OCI-M1 (cell line): ENCODE measurements at places on chromosomes 7 and 10.
A peak's percentile ranks its signal among the peaks of the same experiment; 100 is the strongest.

DNA sequence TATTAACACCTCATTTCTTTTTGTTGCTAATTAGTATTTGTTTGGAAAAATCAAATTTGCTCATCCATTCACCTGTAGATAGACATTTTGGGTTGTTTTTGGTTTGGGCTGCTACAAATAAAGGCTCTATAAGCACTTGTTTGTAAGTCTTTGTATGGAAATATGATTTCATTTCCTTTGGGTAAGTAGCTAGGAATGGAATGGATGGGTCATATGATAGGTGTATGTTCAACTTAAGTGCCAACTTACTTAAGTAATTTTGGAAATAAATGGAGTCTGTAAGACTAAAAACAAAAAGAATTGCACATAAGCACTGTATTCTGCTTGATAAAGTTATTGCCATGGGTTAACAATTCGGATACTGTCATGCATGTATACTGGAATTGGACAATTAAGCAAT lies 157.7 kb upstream of the NAMPT start:
- DNase-seq, result no peak

- DNase-seq, result no peak
Measured at GRCh38 chr10:4776234-4776638, 49.8 kb upstream of the AKR1E2 start.

DNA sequence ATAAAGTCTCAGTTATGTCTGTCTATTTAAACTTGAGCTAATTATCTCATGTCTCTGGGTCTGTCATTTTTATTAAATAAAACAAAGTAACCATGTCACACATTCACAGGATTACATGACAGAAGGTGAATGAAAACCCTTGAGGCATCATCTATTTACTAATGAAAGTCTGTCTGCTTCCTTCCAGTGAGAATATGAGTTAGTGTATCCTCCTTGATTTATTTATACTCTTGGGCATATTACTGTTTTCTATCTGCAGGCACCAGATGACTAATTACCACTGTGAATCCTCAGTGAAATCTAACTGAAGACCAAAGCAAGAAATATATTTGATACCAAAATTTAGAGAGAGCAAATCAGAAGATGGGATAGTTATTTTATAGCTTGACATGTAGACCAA lies 163.7 kb downstream of the CDC14C start:
- DNase-seq, result no peak

GRCh38 chr7:141287936-141288335 lies 214.1 kb downstream of the TMEM178B start:
- no peak for DNase-seq

GRCh38 chr7:42315103-42315502 lies 78.1 kb upstream of the GLI3 start:
- no peak for DNase-seq

GRCh38 chr10:43156590-43157341 lies 18.5 kb downstream of the CSGALNACT2 start:
- no peak for DNase-seq

- DNase-seq, result no peak
Measured at GRCh38 chr10:27890971-27891370, 107.9 kb downstream of the ODAD2 start.

- no peak for DNase-seq
Measured at GRCh38 chr10:69295027-69295636, 16.8 kb downstream of the HK1 start.

GRCh38 chr7:96400518-96400917 lies 78.6 kb upstream of the SLC25A13 start:
- DNase-seq, result no peak

GRCh38 chr7:120743128-120743527 lies 114.8 kb downstream of the TSPAN12 start:
- no peak for DNase-seq

DNA sequence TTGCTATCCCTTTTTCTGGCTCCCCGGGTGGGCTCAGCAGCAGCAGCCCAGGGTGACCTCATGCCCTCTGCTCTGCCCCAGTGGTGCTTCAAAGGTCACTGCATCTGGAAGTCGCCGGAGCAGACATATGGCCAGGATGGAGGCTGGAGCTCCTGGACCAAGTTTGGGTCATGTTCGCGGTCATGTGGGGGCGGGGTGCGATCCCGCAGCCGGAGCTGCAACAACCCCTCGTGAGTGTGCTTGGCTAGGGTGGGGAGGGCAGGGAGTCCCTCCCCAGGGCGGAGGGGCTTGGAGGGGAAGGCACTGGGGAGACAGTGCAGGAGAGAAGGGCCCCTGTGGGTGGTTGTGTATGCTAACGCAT lies 46.4 kb downstream of the TBATA start:
- no peak for DNase-seq

GRCh38 chr10:3036155-3037021 lies 31.0 kb upstream of the PFKP start:
- peak; percentile 3 for DNase-seq

GRCh38 chr7:96135241-96135640 lies 186.7 kb downstream of the SLC25A13 start:
- no peak for DNase-seq

DNA sequence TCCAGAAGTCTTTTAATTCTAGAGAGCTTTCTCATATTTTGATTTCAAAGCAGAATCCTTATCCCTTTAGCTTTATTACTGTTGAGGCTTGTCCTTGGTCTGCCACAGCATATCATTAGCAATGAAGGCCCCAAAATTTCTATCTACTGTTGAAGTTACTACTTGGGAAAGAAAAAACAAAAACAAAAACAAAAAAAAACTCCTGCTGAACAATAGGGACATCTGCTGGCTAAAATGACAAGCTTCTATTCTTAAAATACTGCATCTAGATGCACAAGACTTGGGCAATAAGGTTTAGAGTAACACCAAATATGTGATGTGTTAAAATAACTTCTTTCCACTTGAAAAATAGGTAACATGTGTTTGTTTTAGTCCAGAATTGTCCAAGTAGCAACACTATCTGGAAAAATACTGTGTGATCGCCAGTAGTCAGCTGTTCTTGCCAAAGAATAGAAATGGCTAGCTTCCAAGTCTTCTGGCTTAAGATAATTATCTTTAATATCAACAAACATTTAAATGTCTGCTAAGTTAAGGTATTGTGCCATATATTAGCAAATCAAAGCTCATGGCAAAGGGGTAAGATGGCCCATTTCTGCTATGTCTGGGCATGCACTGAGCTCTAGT lies 3.8 kb upstream of the DMTF1 start:
- DNase-seq, result peak; percentile 83

GRCh38 chr10:61589547-61590243 lies 73.0 kb upstream of the CABCOCO1 start:
- peak; percentile 64 for DNase-seq

GRCh38 chr10:95963991-95964389 lies 56.2 kb downstream of the CC2D2B start:
- DNase-seq, result peak; percentile 66

DNA sequence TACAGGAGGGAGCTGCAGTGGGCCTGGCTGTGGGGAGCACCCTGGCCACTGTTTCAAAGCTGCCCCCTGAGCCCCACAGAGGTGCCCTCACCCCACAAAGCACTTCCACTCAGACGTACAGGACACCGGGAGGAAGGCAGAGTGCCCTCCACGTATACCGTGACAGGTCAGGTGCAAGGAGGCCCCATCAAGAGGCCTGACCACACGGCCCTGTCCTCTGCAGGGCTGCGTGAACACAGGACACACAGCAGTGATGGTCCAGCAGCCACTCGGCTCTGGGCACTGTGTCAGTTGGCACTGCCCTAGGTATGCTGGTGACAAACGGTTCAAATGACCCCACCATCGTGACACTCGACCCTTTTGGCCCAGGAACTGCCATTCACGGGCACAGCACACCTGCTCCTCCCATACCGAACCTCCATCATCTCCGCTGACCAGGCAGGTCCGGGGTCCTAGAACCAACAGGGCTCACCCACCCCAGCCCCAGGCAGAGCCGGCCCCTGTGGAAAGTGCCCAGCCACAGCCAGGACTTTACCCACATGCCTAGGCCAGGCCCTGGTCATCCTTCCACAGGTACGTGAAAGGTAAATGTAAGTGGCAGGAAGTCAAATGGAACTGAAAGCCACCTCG lies 560.9 kb downstream of the PTPRN2 start:
- DNase-seq, result no peak

- no peak for DNase-seq
Measured at GRCh38 chr10:128912568-128913311, 554.3 kb upstream of the MGMT start.

DNA sequence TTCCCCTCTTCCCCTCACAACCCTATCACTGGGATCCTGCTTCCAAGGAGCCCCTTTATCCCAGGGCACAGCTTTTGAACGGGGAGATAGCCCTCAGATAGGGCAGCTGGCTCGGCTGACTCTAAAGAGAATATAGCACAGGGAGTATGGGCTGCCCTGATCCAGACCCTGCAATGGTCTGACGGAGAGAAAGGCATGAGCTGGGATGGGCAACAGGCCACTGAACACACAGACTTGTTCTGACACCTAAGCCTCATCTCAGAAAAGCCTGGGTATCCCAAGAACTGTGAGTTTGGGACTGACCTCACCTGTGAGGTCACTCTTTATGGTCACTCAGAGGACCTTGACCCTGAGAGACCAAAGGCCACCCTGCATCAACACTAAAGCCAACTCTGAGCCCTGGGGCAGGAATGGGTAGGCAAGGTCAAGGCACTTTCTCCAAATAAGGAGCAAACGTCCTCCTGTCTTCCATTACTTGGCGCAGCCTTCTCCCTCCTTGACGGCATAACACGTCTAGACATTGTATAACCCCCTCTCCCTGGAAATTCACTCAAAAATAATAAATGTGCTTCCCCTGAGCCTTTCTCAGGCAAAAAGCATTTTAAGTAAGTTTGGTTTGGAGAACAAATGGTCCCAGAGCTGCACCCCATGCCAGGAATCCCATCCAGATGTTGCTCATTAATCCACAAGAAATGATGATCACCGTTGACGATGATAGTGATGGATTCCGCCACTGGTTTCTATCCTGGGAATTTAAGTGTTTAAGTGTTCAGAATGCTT lies 8.2 kb upstream of the LRRC18 start:
- no peak for DNase-seq

DNA sequence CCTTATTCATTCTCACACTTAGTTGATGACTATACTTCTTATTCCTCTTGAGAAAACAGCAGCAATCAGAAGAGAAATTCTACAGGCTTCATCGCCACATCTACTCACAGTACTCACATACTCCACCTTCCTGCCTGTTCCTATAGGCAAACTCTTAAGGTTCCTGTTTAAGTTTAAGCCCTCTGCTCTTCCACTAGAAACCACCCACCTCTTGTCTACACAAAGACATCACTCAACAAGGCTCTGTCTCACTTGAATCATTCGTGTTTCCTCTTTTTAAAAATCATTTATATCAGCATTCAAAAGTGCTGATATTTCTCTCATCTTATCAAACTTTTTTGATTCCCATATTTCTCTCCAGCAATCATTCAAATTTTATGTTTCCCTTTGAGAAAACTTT lies 85.5 kb upstream of the ADO start:
- DNase-seq, result no peak

DNA sequence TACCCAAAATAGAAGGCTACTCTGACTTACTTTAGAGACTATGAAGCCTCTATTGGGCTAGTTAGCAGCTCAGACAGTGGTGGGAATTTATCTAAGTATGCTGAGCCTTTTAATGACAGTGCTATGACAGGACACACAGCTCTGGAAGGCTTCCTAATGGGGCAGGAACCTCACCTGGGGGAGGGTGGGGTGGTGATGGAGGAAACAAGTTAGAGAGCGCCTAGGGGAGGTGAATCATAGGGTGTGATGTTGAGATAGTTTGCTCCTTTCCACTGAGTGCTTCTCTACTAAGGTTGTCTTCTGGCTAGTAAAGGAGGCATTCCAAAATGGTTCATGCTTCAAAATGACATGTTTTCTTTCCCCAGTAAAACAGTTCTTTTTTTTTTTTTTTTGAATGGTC lies 42.1 kb downstream of the PPP1R9A start:
- no peak for DNase-seq

- DNase-seq, result peak; percentile 33
Measured at GRCh38 chr10:61973169-61973568, 71.7 kb downstream of the ARID5B start.

GRCh38 chr7:150842716-150843115 lies 9.6 kb upstream of the AOC1 start:
- no peak for DNase-seq

GRCh38 chr10:103659674-103660363 lies 166.3 kb downstream of the NEURL1 start:
- DNase-seq, result peak; percentile 93

DNA sequence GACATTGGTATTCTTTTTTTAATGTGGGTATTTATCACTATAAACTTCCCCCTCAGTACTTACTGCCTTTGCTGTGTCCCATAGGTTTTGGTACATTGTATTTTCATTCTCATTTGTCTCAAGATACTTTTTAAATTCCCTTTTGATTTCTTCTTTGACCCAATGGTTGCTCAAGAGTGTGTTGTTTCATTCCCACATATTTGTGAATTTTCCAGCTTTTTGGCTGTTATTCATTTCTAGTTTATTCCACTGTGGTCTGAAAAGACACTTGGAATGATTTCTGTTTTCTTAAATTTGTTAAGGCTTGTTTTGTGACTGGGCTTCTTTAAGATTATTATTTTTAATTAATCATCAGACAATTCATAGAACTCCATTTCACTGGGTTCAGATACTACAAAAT lies 105.0 kb downstream of the EPC1 start:
- no peak for DNase-seq

DNA sequence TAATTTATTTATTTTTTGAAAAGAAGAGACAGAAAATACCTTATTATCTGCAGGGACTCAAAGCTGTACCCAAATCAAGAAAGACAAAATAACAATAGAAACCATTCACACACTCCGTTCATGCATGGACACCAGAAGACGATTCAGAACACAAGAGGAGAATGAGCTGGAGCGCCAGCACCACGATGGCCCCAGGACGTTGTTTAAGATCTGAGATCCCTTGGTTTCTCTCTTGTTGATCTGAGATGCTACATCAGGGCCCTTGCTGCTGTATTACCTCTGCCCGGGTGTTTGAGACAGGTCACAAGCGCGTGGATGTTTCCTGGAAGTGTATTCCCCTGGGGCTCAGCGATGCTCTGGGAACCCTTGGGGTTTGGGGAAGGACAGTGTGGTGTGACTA lies 46.8 kb downstream of the CHST3 start:
- DNase-seq, result no peak

- peak; percentile 89 for DNase-seq
Measured at GRCh38 chr10:26697163-26697921, at the start of gene PDSS1. PDSS1 (plus strand) TSS chr10:26697701; CDS start chr10:26697712, 11 bp downstream.

DNA sequence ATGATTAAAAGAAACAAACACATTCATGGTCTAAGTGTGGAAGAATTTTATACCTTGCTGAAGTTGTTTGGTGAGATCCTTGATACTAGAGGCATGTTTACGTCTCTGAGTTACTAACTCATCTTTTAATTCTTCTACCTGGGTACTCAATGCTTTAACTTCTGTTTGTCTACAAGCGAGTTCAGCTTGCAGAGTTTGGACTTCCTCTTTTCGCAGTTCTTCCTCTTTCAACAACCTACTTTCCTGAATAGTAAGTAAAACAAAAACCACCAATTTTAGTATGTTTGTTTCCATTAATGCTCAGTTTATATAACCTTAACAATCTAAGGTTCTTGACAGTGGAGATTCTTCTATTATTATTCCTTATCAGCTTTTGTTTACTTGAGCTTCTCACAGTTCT lies 42.9 kb downstream of the CCDC186 start:
- peak; percentile 83 for DNase-seq
